ENCODE measurements at places on chromosomes 2 and 18.

GRCh38 chr18:9135081-9135911, 1.3 kb upstream of the ANKRD12 start:
- no peak for DNase-seq

DNA sequence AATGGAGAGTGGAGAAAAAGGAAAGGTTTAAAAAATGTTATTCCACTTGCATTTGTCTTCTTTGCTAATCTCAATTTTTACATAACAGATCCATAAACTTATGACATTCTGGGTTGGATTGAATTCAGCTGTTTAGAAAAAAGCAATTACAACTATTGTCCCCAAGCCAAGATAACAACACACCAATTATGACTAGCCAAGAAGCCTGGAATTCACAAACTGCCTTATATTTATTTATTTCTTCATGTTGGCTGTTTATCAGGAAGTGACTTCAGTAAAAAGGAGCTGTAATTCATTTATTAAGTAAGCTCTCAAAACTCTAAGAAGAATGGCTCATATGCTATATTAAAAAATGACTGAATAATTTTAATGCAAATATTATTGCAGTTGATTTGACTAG, 137.4 kb downstream of the CALCRL start:
- DNase-seq = peak; percentile 39

DNA sequence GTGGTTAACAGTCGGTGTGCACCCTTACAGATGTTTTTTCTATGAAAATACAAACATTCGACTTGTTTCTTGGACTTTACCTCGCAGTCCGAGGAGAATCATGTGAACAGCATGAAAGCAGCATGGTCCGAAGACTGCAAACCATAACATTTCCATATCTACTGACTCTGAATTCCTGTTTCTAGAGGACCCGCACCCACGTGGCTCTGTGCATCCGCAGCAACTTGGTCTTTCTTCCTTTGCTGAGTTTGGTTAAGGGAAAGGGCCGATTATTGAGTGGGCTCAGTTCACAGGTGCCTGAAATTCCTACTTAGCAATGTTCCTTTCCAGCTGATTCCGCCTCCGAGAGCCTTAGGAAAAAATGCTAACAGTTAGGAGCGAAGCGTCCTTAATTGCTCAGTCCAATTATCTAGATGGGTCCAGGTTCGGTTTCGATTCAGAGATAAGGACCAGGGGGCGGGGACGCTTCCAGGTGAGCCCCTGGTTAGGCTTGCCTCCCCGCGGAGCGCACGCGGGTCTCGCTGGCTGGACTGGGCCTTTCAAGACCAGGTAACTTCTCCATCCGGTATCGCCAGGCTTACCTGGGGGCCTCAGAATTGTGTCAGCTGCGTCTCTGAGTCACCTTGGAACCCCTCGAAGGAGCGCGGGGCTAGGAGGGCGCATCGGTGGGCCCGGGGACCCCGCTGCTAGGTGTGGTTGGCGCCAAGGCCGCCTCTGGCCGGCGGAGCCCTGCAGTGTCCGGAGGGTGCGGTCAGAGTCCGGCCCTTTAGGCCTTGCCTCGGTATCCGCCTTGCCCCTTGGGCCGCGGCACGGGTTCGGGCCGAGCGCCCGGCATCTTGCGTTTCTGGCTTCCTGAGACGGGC, 1.1 kb upstream of the B3GNT2 start:
- DNase-seq = no peak

DNA sequence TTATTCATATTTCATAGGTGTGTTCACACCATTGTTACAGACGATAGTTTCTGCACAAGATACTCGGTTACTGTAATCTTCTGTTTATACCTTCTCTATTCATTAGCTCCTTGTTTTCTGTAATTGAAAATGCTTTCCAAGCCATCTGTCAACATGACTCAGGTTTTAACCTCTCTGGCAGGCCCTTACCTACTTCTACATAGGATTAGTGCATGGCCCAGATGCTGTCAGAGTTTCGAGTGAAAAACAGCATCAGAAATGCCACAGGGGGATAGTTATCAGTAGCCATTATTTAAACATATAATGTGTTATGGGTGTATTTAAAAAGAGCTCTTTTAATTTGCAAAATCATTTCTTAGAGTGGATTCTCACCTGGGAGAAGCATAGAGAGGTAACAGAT, 596.4 kb downstream of the FBXO15 start:
- DNase-seq = no peak

- no peak for DNase-seq
These were observed 463.1 kb upstream of the HS6ST1 start for GRCh38 chr2:128781585-128782385.

GRCh38 chr2:148646231-148646559, 1.6 kb downstream of the EPC2 start:
- DNase-seq = no peak

- DNase-seq = no peak
These were observed 34.7 kb downstream of the ICOS start for GRCh38 chr2:203971251-203971650.

- DNase-seq = no peak
These were observed 21.0 kb downstream of the TCF7L1 start for GRCh38 chr2:85154048-85154753.

DNA sequence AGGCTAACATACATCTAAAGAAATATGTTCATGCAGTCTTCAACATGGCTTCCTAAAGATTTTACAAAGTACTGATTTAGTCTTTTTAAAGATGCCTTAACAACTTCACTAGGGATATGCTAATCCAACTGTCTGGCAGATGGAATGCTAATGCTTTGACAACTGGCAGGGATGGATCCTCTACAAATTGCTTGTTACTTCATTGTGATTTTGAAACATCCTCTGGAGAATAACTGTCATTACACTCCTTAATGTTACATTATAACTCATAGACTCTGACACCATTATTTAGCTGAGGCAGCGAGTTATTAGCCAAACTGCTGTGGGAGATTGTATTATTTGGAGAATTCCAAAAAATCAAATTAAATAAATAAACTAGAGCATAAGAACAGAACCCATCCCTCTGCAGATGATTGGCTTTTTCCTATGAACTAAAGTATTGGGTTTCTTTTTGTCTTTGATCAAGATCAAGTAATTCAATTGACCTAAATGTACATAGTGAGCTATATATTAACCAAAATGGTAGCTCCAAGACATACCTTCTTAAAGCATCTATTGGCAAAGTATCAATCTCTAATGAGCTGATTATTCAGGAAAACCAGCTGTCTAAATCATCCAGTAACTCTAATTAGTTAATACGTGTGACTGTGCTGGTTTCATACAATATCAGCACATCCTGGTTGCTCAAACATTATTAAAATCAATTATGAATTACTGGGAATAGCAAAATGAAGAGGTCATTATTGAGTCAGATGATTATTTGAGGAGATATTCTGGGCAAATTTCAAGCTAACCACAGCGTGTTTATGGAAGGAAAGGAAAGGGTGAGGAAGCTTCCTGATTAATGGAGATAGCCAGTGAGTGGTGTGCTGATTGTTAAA, 321.3 kb upstream of the TFPI start:
- no peak for DNase-seq

- DNase-seq = no peak
These were observed 204.7 kb downstream of the TGIF1 start for GRCh38 chr18:3654442-3655253.

GRCh38 chr2:122261911-122262310, 506.5 kb downstream of the TSN start:
- no peak for DNase-seq

DNA sequence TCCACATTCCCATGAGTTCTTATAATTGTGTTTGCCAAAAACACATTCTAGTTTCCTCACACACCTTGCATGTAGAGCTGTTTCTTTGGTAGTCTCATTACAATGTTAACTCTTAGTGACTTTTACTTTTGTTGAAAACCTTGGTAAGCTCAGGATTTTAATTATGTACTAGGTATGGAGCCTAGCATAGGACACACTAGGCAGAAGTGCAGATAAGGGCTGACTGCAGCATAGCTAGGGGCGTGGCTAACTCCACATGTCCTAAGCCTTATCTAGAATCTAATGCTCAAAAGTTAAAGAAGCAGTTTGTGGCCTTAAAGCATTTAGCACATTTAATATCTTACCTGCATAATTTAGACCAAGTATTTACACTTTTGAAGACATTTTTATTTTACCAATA, 153.7 kb upstream of the FBXO11 start:
- no peak for DNase-seq

DNA sequence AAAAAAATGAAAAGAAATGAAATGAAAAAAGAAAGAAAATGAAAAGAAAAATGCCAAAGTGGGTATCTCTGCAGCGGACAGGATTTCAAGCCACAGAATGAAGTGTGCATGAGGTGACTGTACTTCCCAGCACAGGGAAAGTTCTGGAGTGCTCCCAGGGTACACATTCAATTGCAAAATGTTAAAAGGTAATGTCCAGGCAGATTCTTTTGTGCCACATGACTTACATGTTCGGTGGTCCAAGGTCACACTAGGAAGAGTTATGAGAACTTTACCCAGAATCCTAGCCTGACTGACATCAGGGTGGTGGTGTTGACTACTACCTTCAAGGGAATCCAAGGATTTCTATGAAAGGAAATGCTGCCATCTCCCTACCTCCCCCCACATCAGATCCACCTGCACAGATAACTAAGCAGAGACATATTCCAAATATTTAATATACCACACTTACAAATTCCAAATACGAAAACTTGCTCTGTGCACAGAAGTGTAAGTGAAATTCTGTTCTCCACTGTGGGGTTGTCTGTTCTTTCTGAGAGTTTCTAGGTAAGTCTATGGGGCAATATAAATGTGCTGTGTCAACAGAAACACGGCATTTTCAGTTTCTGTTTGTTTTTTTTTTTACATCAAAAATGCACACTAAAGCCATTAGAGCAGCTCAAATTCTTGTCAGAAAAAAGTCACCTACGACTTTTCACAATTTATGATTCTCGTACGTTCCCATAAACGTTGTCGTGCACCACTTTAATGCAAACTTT, 56.6 kb downstream of the CABYR start:
- no peak for DNase-seq

DNA sequence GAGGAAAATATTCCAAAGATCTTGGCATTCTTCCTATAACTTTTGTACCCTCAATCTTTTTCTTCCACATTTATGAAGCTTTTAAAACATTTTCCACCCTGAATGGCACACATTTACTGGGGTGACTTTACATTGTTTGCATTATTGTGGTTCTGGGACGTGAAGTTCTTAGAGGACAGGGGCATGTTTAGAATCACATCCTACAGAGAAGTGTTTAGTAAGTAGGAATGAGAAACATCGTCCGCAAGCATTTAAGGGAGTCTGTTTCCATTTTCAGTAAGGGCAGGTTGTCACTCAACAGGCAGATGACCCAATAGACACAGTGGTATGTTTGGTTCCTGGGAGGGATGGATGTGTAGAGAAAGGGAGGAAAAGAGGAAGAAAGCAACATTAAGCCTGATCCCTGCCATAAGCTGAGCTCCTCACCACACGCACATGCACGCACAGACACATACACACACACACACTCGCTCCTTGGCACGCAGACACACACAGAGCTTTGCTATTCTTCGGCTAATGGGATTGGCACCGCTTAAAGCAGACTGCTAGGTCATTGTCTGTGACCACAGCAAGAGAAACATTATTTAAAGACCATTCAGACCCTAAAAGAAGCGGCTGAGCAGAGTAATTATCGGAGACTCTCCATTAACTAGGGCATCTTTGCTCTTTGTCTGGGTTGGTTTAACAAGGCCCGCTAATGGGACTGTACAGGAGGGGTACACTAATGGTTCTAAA, 14.2 kb upstream of the PLEKHM3 start:
- no peak for DNase-seq

DNA sequence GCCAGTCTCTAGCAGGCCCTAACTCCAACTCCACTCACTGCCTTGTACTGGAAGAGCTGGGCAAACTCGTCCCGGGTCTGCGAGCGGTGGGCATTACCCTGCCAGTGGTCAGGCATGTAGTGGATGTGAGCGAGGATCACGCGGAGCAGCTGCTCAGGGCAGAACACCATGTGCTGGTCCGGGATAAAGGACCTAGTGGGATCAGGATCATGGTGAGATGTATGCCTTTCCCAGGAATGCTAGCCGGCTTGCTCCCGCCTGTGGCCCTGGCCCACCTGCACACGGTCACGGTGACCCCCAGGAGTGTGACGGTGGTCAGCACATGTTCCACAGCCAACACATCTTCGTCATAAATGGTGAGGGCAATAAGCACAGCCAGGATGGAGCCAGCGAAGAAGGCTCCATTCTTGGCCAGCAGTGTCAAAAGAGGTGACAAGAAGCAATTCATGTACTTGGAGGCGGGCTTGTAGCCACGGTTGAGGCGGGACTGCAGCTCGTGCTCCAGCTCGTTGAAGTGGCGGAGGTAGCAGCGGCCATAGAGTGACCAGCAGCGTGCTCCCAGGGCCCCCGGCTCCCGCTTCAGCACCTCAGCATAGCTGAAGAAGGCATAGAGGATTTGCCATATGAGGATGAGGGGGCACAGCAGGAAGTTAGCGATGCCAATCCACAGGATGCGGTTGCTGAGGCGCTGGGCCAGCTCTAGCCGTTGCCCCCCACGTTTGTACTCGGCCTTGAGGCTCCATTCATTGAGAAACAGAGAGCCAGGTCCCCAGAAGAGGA, 5.3 kb upstream of the ABCB6 start:
- no peak for DNase-seq

- no peak for DNase-seq
These were observed 135.6 kb downstream of the RTN4 start for GRCh38 chr2:54914637-54915036.

GRCh38 chr2:218893349-218894150, 12.9 kb downstream of the WNT10A start:
- no peak for DNase-seq

GRCh38 chr2:216388046-216388884, 16.0 kb upstream of the MARCHF4 start:
- DNase-seq = no peak

GRCh38 chr2:106638043-106638442, 150.9 kb downstream of the CD8B2 start:
- no peak for DNase-seq

GRCh38 chr2:151204756-151205155, 56.9 kb downstream of the RBM43 start:
- DNase-seq = no peak

- no peak for DNase-seq
These were observed 80.3 kb downstream of the SPOPL start for GRCh38 chr2:138581909-138582308.

DNA sequence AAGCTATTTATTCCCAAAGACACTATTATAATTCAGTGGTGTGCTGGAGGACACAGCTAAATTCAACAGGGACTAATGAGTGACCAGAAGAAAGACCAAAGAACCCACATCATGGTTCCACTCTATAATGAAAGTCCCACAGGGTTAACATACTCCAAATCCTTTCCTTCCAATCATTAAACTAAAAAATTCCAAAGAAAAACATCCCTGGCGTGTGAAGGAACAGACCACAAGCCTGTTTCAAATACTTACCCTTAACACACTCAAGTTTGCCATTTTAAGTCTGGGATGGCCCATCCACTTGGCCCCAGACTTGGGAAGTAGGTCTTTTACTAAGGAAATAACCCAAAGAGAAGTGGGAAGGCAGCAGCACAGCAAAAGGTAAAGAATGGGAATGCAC, 150.1 kb upstream of the CCDC150 start:
- DNase-seq = no peak
